ENCODE measurements at places on chromosomes 16 and 17.

- DNase-seq: no peak
These were observed 63.6 kb downstream of the CACNG5 start for GRCh38 chr17:66898536-66898935.

DNA sequence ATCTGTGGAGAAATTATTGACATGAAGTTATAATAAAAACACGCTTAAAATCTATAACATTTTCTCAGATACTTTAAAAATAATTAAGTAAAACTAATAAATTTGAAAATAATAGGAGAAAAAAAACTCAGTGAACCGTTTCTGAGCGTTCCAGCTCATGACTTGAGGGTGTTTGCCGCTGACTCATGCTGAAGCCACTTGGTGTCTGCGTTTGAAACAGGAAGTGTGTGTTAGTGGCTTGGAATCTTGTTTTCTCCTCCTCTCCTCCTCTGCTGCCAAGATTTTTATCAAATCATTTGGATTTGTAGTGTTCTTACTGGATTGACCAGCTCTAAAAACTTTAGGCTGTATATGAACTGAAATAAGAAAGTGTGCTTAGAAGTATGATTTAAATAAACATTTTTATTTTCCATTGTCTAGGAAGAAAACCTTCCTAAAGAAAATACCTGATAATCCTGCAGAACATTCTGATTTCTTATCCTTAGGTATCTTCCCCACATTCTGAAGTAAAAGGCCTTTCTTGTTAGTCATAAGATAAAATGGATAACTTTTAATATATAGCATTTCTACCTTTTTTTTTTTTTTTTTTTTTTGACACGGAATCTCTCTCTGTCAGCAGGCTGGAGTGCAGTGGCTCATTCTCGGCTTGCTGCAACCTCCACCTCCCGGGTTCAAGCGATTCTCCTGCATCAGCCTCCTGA lies 30.8 kb downstream of the USP10 start:
- DNase-seq: no peak

DNA sequence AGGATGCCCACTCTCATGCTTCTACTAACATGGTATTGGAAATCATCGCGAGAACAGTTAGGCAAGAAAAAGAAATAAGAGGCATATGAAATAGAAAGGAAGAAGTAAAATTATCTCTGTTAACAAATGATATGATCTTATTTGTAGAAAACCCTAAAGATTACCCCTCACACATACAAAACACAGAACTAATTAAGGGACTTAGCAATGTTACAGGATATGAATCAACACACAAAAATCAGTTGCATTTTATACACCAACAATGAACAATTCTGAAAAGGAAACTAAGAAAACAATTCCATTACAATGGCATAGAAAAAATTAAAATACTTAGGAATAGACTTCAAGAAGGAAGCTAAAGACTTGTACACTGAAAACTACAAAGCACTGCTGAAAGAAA lies 2.7 kb upstream of the CAPNS2 start:
- DNase-seq: no peak

DNA sequence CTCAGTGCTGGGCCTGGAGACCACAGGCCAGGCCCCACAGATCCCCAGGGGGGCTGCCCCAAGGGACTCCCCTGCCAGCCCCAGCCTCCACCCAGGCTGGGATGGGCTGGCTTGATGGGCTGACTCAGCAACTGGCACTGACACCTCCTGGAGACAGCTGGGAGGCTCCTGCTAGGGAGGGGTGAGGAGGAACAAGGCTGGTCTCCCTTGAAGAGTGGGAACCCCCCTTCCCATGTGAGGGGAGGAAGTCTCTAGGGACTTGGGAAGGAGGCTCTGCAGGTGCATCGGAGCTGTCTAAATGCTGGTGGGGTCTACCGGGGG lies 10.4 kb downstream of the NHERF1 start:
- no peak for DNase-seq

GRCh38 chr17:82304826-82305726 lies 12.3 kb downstream of the CD7 start:
- no peak for DNase-seq

GRCh38 chr17:79985361-79985942 lies 50.2 kb downstream of the TBC1D16 start:
- DNase-seq: no peak

DNA sequence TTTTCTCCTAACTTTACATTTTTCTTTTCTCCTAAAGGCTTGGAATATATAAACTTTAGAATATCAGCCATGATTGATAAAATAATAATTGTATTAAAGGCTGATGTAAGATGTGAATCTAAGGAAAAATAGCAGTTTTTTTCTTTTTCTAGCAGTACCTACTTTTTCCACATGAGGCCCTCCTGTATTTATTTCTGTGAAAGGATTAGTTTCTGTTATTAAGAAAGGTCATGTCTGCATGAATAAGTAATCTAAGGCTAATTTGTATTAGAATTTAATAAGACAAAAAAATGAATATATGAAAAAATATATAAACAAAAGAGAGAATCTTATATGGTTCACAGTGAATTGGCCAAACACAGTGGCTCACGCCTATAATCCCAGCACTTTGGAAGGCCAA lies 85.3 kb downstream of the STXBP4 start:
- no peak for DNase-seq

DNA sequence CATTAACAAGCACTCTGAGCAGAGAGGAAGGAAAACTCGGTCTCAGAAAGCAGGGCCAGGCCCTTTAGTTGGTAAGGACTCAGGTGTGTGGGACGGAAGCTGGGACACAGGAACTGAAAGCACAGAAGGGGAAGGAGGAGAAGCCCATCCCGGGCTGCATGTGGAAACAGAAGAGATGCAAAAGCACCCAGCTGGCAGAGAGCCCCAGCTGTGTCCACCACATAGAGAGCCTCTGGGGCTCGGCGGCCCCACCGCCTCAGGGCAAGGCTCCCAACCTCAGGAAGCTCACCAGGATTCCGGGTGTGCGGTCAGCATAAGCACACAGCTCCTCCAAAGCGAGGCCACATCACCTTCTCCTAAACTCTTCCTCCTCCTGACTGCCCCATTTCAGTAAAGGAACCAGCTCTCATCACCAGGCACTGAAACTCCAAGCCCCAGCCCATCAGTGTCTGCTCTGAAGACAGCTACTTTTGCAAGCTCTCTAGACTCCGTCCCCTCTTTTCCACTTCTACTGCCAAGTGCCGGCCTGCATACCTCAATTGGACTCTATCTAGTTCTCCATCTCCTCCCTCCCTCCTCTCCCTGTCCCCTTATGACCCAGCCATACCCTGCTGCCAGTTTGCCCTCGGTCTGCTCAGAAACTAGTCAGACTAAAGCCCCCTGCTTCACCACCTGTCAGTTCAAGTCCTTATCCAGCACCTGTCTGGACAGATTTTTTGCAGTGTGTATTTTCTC lies 6.0 kb downstream of the ST3GAL2 start:
- DNase-seq: no peak

GRCh38 chr16:3656491-3657468 lies 2.3 kb downstream of the DNASE1 start:
- DNase-seq: peak; percentile 23

- no peak for DNase-seq
These were observed 662 bp downstream of the WIPF2 start for GRCh38 chr17:40219594-40220338.

GRCh38 chr17:21199311-21199710 lies 14.7 kb downstream of the TMEM11 start:
- DNase-seq: no peak
